Non-pigmented ciliary epithelial cell (primary cell): ENCODE measurements at places on chromosomes 3 and 15.
A peak's percentile ranks its signal among the peaks of the same experiment; 100 is the strongest.

DNA sequence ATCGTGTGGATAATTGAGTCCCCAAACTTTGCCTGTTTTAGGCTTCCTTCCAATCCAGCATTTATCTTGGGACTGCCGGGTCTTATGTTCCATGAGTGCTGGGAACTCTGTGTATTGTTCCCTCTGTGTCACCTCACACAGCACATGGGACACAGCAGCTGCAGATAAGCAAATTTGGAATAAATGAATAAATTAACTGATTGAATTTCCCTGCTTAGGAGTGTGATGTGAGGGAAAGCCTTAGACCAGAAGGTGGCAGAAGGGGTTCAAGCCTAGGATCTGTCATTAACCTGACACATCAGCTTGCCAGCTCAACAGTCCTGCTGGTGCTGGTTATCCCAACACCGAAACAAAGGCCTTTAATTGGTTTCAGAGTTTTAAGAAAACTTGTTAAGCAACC is 114.3 kb downstream of the OXSM start:
- no peak for DNase-seq

GRCh38 chr15:70517194-70517590 is 246.2 kb downstream of the UACA start:
- DNase-seq: no peak

- peak; percentile 68 for DNase-seq
These were observed 155.4 kb upstream of the CCDC54 start for GRCh38 chr3:107221856-107222255.

DNA sequence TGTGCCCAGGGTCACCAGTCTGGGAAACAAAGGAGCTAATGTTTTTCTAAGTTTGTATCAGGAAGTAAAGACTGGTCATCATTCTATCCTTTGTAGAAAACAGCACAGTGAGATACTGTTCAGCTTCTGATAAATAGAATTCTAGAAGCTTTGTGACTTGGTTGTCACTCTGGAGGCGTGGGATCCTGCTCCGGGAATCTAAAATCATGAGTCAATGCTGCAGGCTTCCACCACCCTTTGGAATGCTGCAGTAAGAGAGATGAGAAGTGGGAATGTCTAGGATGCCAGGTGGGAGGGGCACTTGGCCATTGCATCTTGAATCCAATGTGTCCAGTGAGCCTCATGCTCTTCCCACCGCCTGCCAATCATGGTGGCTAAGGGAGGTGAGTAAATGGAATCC is 40.9 kb downstream of the SAMMSON start:
- no peak for DNase-seq

- DNase-seq: no peak
These were observed 484 bp upstream of the C3orf52 start for GRCh38 chr3:112085735-112086075.

DNA sequence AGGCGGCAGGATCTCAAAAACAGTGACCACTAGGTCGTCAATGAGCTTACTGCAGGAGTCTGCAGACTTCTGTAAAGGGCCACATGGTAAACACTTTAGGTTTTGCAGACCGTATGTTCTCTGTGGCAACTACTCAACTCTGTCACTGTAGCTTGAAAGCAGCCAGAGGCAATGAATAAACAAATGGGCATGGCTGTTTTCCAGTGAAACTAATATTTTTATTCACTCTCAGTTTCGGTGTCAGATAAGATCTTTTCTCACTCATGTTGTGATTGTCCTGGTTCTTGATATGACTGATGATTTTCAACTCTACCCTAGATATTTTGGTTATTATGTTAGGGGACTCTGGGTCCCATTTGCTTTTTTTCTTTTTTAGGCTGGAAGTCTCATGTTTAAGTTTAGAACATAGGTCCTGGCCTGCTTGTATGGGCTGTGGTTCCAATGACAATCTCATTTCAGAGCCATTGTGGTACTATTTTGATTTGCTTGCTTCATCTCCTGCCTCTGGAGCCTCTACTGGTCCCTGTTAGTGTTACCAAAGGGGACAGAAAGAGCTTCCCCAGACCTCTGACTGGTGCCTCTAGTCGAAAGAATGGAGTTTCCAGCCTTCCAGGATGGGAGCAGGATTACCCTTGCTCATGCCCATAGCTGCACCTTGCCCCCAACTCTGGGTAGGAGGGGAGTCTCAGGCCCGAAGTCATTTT is 222.0 kb downstream of the STT3B start:
- no peak for DNase-seq

- no peak for DNase-seq
These were observed 20.5 kb downstream of the LPP start for GRCh38 chr3:188174317-188175044.

DNA sequence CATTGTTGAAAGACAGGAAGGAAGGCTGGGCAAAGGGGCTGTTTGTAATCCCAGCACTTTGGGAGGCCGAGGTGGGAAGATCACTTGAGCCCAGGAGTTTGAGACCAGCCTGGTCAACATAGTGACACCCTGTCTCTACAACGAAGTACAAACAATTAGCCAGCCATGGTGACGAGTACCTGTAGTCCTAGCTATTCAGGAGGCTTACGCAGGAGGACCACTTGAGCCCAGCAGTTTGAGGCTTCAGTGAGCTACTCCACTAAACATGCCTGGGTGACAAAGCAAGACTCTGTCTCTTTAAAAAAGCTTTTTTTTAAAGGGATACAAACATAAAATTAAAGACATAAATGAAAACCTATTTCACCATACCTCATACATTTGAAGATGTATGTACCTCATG is 11.1 kb downstream of the SERP1 start:
- DNase-seq: no peak

DNA sequence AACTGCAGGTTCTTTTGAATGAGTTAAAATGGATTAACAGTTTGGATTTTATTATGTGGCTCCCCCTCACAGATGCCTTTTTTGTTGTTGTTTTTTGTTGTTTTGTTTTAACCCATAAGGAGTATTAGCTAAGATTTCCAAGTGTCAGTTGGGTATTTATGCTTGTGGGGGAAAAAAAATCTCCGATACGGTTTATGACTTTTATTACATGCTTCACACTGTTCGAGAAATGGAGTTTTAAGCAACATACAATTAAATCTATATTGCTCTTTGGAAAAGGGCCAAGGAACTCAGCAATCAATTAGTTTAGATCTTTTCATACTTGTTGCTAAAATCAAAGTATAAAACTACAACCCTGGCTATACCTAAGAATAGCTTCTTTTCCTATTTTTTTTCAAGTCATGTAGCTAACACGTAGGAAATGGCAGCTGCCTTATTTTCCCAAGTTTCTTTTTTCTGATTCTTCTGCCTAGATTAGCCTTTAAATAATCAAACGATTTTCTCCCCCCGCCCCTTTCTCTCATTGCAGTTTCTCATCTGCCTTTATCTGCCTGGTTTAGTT is 16.0 kb downstream of the NR2F2 start:
- no peak for DNase-seq

DNA sequence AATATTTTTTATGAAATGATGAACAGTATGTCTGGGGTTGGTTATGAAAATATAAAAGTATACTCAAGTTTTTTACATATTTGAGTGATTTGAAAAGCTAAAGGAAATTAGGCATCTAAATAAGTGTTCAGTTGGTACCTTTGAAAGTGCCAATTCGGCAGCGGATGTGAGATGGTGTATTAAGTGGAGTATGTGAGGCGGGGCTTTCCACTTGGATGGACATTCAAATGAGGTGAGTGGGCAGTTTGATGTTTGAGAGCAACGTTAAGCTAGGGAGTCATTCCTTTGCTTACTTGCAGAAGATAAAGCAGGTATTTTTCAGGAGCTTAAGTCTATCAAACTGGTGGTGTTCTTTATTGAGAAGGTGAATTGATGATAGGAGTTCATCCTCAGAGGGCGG is 189.0 kb upstream of the GOLIM4 start:
- DNase-seq: no peak

GRCh38 chr15:79218588-79219200 is 63.8 kb upstream of the ANKRD34C start:
- no peak for DNase-seq

- no peak for DNase-seq
These were observed 31.1 kb downstream of the DGKG start for GRCh38 chr3:186330772-186331460.

DNA sequence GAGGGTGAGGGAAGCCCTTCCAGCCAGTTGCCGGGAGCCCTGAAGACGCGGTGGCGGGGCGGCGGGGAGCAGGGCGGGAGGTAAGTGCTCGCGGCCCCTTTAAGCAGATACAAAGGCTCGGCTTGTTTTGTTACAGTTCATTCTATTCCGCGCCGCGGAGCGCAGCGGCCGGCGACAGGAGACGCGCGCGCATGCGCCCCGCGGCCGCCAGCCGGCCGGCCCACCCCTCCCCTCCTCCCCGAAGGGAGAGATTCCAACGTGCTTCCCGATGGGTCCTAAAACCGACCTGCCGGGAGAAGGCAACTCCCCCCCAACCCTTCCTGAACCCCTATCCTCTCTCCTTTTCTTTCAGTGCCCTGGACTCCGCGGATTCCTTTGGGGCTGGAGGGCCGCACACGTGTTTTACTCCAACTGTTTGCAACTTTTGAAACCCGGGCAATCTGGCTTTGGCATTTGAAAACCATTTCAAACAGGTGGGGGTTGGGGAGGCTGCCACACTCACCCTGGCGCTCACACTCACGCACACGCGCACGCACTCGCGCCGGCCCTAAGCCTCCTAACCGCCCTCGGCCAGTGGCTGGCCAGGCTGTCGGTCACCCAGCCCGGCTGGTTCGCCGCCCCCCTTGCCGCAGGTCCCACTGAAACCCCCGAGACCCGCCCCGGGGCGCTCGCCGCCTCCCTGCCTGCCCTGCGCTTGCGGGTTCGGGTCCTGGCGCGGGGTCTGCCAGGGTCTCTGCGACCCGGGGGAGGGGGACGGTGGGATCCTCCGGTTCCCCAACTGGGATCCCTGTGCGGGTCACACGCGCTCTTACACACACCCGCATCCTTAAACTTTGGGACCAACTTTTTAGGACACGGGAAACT is at the start of gene MAGI1:
MAGI1 (minus strand) TSS at position 193 of the 864 bp plus-strand sequence. CDS start 610 bp downstream, outside the sequence.
- DNase-seq: peak; percentile 79

GRCh38 chr3:62405135-62405534 is 31.8 kb upstream of the FEZF2 start:
- DNase-seq: no peak

- DNase-seq: no peak
These were observed 5.0 kb upstream of the RAMAC start for GRCh38 chr15:82980981-82981380.

GRCh38 chr3:122377975-122378374 is 5.1 kb downstream of the MIX23 start:
- no peak for DNase-seq

DNA sequence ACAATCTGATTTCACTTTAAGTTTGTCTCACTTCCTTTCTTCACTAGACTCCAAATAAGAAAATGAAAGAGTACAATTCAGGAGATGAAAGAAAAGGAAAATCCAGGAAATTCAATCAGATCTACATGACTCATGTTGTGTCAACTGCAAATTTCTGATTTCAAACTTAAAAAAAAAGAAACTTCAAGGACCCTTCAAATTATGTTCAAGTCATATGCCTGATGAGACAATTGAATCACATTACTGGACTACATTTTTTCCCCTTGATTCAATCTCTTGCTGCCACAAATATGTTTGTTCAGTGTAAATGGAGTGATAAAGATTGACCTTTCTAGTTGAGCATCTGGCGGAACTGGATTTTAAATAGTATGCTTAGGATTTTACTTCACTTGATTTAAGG is 37.4 kb downstream of the FRMD5 start:
- DNase-seq: peak; percentile 93

DNA sequence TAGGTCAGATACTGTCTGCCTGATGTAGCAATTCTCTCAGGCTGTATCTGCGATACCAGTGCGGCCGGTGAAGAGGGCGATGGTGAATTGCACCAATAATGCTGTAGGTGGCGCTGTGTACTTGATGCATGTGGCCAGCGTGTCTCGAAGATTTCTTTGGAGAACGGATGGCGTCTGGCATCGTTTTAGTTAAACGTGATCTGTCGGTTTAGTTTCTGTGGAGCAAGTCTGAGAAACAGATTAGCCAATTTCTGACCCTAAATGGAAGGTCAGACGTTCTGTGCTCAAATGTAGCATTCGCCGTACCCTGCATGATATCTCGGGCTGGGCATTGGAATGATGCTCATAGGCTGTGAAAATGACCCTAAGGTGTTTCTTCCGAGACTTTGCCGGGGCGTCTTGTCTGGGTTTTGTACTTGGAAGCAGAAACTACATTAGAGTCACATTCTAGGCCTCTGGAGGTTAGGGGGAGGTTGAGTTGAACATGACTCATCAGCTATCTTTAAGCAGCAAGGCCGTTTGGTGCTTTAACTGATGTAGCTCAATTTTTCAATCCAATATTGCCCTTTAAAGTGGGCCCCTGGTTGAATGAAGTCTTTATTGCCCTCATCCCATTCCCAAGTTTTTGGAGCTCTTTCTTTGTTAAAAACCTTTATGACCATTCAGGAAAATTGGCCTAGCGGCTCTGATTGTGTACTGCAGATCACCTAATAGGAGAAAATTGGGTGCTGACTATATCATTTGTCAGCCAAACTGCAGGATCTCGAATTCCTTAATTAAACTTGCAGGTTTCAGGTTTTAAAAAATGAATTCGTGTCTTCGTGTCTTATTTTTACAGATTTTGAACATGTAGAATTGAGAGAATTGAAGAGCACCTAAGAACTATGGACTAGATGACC is 80.0 kb downstream of the SQOR start:
- peak; percentile 27 for DNase-seq

GRCh38 chr15:88607951-88608350 is 13.2 kb upstream of the AEN start:
- no peak for DNase-seq

GRCh38 chr3:38260474-38260873 is 5.1 kb upstream of the SLC22A13 start:
- no peak for DNase-seq

DNA sequence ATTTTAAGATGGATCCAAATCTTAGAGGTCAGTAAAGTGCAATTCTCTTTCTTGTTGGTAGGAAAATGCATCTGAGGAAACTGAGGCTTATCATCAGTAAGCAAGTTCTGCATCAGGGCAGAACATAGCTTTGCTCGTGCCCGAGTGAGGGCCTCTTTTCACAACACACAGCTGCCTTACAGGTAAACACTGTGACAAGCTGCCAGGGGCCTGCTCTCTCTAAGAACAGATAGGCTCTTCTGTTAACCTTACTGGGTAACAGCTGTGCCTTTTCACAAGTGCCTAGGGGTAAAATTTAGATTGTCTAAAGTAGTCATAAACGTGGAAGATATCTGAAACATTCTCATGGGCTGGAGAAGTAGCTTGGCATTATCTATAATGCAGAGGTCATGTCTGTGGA is 118.1 kb downstream of the C3orf38 start:
- no peak for DNase-seq

- DNase-seq: no peak
These were observed 4.5 kb upstream of the PARP15 start for GRCh38 chr3:122572940-122573412.

- DNase-seq: no peak
These were observed 1.3 kb downstream of the RAP2B start for GRCh38 chr3:153163393-153163724.

- no peak for DNase-seq
These were observed 29.7 kb upstream of the KLF13 start for GRCh38 chr15:31296646-31297574.

DNA sequence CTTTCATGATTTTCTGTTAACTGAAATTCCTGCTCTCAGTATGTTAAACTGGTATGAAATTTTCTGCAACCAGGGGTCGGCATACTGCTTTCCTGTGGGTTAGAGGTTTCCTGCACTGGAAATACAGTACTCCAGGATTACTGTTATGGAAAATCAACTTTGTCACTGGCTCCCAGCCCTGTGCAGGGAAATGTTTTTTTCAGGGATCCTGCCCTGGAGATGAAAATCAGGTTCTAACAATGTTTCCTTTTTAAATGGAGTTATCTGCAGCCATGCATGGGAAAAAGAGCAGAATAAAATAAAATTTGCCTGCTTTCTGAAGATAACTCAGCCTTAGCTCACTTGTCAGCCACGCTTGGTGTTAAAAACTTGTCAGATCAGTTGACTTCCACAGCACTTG is 220.4 kb downstream of the IL5RA start:
- DNase-seq: no peak

GRCh38 chr3:151316267-151316991 is at the start of gene GPR87:
Gene GPR87, minus strand, starts transcription at chr3:151316820. Its CDS starts 16,720 bp downstream, at chr3:151300100.
- no peak for DNase-seq
